Stimulated activated CD4-positive, alpha-beta T cell treated with anti-CD3 and anti-CD28 coated beads, Interleukin-2, amount 100 ng/mL, for 4 hours (primary cell): ENCODE measurements at places on chromosomes 11 and 22.

DNA sequence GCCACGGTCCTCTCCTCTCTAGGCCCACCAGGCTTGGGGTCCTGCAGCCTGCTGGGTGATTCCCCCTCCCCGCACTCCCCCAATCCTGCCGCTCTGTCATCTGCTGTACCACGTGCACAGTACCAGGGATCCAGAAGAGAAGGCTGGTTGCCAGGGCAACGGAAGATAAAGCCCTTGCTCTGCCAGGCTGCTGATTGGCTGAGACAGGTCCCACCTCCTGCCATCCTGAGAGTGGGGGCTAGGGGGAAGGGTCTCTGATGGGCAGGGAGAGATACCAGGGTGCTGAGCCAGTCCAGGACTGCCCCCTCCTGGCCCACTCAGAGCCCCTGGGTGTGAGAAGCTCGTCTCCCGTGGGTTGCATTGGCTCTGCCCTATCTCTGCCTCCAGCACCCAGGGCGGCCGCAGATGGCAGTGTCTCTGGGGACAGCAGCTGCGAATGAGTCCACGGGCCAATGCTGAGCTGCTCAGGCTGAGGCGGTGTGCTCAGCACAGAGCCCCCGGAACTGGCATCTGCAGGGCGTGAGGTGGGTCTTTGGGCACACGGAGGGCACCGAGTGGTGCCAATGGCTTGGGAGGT, at the start of gene SMIM45:
TSS of gene SMIM45 (plus strand) at position 253 of the 577 bp plus-strand sequence.
- no peak for DNase-seq

DNA sequence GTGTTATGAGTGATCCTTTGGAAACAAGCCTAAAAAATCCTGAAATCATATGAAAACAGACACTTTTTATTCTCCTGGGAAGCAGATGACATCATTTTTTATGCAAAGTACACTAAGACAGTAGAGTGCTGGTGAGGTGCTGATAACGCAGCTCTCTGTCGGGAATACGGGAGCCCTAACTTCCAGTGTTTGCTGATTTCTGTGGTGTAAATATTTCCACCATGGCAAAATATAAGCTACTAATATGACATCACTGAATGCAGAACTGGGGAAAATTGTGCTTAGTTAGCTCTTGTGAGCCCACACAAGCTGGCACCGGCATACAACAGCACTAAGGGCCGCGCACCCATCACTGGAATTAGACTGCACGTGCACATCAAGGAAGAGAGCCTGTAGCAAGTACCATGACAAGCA, 82.6 kb downstream of the FAM76B start:
- no peak for DNase-seq

DNA sequence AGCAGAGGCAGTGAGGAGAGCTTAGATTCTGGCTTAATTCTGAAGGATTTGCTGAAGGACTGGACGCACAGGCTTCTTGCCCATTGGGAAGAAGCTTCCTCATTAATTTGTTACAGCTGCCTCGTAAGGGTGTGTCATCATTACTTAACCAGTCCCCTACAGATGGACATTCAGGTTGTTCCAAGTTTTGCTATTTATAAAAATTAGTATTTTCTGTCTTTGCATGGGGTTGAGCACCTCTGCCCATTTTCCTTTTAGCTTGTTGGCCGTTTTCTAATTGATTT, 38.1 kb downstream of the CAPN1 start:
- DNase-seq, result no peak

DNA sequence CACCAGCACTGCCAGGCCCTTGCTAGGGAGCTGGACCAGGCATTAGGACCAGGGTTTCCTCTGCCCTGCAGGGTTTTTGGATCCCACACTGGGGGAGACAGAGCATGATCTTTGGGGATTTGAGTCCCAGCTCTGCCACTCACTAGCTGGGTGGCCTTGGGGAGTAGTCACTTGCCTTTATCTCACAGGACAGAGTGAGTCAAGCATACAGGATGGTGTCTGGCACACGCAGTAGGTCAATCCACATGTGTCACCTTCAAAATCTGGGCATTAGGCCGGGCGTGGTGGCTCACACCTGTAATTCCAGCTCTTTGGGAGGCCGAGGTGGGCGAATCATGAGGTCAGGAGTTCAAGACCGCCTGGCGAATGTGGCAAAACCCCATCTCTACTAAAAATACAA, 2.7 kb downstream of the NEFH start:
- DNase-seq, result no peak

DNA sequence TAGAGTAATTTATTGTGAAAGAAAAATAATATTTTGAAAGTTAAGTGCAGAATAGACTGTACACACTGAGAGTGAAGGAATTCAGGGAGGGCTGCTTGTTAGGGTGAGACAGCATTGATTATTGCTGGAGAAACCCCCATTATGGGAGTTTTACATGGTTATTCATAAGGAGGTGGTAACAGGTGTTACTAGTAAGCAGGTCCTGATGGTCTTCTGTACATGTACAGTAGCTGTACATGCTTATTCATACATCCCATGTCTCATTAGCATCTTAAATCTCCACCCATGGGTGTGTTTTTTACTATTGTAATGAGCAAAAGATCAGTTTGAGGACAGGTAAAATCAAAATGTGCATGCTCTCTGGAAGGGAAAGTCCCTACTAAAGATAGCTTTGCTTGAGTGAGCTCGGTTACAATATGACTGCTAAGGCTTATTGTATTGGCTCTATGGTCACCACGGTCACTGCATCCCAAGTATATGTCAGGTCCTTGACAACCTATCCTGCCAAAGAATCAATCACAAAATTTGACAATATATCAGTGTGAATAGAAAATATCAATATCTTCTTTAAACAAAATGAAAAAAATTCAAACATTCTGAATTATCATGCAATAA, 6.2 kb downstream of the KDM4F start:
- DNase-seq, result no peak

DNA sequence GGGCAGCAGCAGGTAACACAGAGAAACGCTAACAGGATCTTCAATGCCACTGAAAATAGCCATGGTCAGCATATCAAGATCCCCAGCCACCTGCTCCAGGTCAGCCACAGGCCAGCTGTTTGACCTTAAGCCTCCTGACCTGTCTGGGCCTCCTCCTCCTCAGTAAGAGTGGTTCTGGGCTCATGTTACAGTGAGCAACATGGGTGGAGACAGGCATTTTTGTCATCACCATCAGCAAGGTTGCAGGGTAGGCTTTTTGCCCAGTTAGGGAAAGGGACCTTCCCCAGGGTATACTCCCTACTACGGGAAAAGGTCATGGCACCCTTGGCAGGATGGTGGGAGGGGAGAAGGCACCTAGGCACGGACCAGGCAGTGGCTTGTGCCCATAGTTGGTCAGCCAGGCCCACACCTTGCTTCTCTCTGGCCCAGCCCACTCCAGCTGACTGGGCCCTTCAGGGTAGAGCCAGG, 131.8 kb upstream of the PARVA start:
- DNase-seq, result no peak

- peak; percentile 86 for DNase-seq
Measured at GRCh38 chr11:111378861-111379601, at the start of gene POU2AF1. Gene POU2AF1 (minus strand): TSS chr11:111379275. CDS start chr11:111379177, 98 bp downstream.

DNA sequence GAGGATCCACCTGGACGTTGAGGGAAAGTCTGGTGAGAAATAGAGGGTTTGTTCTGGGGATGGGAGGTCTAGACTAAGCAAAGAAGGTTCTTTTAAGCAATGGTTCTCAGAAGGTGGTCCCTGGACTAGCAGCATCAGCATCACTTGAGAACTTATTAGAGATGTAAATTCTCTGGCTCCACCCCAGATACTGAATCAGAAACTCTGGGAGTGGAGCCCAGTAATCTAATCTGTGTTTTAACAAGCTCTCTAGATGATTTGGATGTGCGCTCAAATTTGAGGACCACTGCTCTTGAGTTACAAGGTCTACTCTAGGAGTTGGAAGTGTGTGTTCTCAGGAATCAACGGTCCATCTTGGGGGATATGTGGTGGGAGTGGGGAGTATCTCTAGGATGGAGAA, 3.3 kb upstream of the ABCG4 start:
- no peak for DNase-seq

DNA sequence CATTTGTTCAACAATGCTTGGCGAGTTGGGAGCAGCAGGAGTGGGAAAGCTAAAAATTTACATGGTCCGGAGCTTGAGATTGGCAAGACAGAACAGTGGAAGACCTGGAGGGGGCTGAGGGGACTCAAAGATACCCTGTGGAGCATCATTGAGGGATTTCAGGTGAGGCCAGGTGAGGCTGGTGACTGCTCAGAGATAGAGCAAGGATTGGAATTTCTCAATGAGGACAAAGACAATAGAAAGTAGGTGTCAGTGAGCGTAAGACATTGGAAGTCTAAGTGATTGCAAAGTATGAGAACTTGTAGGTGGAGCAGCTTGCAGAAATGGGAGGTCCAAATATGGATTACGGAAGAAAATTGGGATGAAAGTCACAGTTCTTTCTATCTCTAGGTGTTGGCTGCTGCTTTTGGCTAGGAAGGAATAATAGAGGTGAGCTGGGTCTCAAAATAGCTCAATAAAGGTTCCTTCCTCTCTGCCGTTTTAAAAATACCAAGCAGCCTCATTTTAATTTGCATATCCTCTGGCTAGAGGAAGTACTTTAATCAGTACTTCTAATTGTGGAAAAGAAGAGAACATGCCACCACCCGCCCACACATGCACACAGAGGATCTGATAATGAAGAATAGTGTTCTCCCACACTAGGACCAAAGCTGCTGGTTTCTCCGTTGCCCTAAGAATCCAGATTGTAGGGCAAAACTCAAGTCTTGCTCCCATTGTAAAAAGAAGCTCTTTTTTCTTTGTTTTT, 41.8 kb upstream of the SORL1-AS1 start:
- peak; percentile 64 for DNase-seq

- no peak for DNase-seq
Measured at GRCh38 chr11:30393012-30393411, 70.1 kb downstream of the ARL14EP start.

GRCh38 chr11:48064306-48064705, 83.9 kb downstream of the PTPRJ start:
- no peak for DNase-seq

- DNase-seq, result no peak
Measured at GRCh38 chr11:14312736-14313438, 46.1 kb downstream of the RRAS2 start.

- DNase-seq, result no peak
Measured at GRCh38 chr11:111450480-111451320, 61.5 kb downstream of the BTG4 start.

GRCh38 chr11:134863294-134863693, 451.3 kb upstream of the B3GAT1 start:
- no peak for DNase-seq

GRCh38 chr22:37199103-37199759, 11.2 kb upstream of the C1QTNF6 start:
- DNase-seq, result peak; percentile 98

GRCh38 chr22:26967282-26967681, 309.9 kb downstream of the MIAT start:
- no peak for DNase-seq

DNA sequence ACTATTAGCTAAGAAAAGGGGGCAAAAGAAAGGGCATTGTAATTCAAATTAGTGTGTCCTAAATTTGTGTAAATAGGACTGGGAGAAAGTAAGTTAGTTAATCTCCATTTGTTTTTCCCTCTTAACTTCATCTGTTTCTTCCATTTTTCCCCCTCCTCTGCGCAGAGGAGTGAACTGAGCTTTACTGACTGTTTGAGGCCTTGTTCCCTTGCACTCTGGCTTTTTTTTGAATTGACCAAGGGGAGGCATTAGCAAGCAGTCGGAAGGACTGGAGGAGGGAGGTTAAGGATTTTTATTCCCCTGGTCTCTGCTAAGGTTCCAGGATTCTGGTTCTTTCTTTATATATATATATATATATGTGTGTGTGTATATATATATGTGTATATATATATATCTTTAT, 15.2 kb upstream of the FANCF start:
- no peak for DNase-seq

GRCh38 chr22:29136782-29137700, 64.2 kb downstream of the KREMEN1 start:
- no peak for DNase-seq

DNA sequence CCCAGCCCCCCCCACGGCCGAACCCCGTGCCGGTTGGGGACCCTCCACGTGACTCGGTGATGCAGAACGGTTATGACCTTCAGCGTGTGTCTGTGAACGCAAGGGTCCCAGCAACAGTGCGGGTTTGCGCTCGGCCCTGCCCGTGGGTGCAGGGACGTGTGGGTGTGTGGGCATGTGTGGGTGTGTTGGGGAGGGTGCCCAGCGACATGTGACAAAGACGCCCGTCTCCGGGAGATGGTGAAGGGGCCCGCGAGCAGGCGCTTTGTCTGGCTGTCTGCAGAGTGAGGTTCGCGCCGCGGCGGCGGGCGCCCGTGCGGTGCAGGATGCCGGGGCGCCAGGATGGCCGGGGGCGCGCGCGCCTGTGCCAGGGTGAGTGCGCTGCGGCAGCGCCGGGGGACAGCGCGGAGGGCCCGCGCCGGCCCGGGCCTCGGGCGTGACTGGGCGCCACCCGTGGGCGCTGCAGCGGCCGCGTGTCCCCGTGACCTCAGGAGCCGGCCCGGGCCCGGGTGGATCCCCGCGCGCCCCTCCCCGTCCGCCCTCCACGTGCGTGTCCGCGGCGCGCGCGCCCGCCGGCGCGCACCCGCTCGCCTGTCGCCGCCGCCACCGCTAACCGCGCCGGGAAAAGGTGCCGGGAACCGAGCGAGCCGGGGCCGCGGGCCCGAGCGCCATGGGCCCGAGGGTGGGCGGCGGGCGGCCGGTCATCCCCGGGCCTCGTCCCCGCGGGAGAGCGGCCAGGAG, at the start of gene LRFN4:
TSS of gene LRFN4 (plus strand) at position 569 of the 738 bp plus-strand sequence. CDS start 681 bp downstream, outside the sequence.
- peak; percentile 54 for DNase-seq

- DNase-seq, result no peak
Measured at GRCh38 chr11:72842653-72843330, 28.6 kb downstream of the ATG16L2 start.

- no peak for DNase-seq
Measured at GRCh38 chr11:118980191-118980881, 8.8 kb downstream of the FOXR1 start.

GRCh38 chr11:118142809-118143208, 9.8 kb downstream of the SCN4B start:
- DNase-seq, result no peak

GRCh38 chr11:36156817-36157519, 132.3 kb downstream of the COMMD9 start:
- no peak for DNase-seq

DNA sequence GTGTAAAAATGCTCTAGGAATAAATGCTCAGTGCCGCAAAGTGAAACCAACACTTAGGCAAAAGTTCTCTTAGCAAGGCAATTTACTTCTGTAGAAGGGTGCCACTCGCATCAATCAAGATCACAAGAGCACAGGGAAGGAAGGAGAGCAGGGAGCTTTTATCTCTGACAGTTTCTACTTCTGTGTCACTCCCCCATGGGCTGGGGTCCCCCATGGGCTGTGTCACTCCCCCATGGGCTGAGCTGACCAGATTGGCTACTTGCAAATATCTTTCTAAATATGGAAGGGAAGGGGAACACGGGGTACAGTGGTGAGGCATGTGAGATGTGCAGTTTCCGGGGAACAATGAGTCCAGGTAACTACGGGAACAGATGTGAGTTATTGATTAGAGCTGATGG, 397 bp downstream of the OR52N2 start:
- no peak for DNase-seq
